ENCODE measurements at places on chromosomes 1 and 21. TPM values are rescaled to one million over a fixed set of nuclear protein-coding genes. Genes with fewer than 3 reads are reported as not detected.

The PTGFR gene
- not detected for total RNA-seq

The PKP1 gene
- not detected for total RNA-seq

The HRNR gene
- not detected for total RNA-seq

The C1orf87 gene
- total RNA-seq, result not detected

The CLEC20A gene
- total RNA-seq, result not detected

The MEX3A gene
- 2.0 TPM for total RNA-seq

The CDC7 gene
- 8.4 TPM for total RNA-seq
